Effector memory CD8-positive, alpha-beta T cell (primary cell): ENCODE measurements at places on chromosomes 5 and 9.
A peak's percentile ranks its signal among the peaks of the same experiment; 100 is the strongest.

DNA sequence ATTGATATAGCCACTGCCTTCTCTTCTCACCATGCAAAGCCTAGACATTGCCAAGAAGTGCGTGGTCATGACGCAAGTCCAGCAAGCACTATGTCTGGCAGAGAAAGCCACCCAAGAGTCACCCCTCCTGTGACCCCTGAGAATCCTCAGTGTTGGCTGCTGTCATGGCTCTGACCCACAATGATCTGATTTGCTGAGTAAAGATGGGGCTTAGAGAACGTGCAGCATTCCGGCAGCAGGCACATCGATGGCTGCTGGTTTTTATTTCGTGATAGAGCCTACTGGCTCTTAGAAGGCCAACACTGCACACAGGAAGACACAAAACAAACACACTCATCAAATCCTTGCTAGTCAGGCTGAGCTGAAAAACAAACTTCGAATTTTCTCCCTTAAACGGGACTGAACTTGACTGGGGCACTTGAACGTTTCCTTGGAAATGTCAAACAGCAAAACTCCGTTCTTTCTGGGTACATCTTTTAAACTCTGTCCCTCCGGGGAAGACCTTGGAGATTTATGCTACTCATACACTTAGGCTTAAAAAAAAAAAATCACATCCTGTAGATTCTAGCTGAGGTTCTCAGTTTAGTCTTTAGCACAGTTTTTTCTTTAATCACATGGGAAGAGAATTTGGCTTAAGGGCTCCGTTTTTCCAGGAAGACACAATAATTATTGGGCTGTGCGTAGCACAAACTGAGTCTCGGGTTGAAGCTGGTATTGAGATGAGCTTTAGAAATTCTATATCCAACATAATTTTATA lies 88.2 kb upstream of the BASP1 start:
- DNase-seq, result no peak

DNA sequence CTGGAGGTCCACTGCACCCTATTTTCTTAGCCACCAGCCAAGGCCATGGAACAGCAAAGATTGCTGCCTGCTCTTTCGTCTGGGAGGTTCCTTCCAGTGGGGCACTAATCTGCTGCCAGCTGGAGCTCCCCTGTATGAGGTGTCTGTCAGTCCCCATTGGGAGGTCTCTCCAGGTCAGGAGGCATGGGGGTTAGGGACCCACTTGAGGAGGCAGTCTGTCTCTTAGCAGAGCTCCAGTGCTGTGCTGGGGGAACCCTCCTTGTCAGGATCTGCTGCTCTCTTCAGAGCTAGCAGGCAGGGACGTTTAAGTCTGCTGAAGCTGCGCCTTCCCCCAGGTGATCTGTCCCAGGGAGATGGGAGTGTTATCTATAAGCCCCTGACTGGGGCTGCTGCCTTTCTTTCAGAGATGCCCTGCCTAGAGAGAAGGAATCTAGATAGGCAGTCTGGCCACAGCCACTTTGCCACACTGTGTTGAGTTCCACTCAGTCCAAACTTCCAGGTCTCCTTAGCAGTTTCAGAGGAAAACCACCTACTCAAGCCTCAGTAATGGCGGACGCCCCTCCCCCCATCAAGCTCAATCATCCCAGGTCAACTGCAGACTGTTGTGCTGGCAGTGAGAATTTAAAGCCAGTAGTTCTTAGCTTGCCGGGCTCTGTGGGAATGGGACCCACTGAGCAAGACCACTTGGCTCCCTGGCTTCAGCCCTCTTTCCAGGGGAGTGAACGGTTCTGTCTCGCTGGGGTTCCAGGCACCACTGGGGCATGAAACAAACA lies 317.7 kb downstream of the LRRC70 start:
- DNase-seq, result no peak

DNA sequence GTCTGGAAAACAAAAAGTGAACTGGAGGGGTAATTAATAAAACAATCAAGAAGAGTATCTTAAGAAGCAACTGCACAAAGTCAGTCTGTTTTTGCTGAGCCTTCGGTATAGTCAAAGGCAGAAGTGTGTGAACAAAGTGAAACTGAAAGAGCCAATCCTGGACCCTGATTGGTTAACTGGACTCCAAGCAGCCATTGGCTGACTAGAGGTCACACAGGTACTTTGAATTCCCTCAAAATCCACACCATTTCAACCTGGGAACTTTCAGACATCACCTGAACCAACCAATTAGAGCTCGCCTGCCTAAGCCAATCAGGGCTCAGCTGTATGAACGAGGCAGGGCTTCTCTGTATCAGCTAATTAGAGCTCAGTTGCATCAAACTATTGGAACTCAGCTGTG lies 286.7 kb downstream of the TLE4 start:
- DNase-seq, result no peak

DNA sequence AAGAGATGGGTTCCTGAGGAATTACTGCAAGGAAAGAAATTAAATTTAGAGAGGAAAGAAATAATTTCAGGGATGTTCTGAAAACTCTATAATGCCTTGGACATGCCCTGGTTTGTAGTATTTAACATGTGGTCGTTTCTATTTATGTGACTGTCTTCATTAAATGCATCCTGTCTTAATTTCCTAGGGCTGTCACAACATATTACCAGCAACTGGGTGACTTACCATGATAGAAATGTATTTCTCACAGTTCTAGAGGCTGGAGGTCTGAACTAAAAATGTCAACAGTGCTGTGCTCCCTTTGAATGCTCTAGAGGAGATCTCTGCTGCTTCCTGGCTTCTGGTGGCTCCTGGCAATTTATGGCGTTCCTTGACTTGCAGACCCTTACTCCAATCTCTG lies 287.7 kb downstream of the FBXL7 start:
- no peak for DNase-seq

DNA sequence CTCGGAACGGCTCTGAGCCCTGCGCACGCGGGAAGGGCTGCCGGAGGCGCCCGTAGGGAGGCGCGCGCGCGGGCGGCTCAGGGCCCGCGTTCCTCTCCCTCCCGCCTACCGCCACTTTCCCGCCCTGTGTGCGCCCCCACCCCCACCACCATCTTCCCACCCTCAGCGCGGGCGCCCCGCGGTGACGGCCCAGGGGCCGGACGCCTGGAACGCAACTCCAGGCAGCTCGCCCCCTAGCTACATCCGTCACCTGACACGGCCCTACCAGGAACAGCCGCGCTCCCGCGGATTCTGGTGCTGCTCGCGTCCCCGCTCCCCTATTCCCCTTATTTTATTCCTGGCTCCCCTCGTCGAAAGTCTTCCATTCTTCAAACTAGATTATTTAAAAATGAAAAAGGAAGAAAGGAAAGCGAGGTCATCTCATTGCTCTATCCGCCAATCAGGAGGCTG lies at the start of gene CDKN2B-AS1:
Gene CDKN2B-AS1 (plus strand): TSS at position 236 of the 450 bp plus-strand sequence.
- peak; percentile 32 for DNase-seq

- no peak for DNase-seq
Observed at GRCh38 chr5:19099195-19099594, 888.8 kb downstream of the CDH18 start.

GRCh38 chr5:143751342-143751741 lies 60.6 kb upstream of the HMHB1 start:
- no peak for DNase-seq
